ENCODE measurements at places on chromosomes 4 and X.
A peak's percentile ranks its signal among the peaks of the same experiment; 100 is the strongest.

- no peak for DNase-seq
Observed at GRCh38 chrX:123698979-123699520, 33.8 kb downstream of the THOC2 start.

DNA sequence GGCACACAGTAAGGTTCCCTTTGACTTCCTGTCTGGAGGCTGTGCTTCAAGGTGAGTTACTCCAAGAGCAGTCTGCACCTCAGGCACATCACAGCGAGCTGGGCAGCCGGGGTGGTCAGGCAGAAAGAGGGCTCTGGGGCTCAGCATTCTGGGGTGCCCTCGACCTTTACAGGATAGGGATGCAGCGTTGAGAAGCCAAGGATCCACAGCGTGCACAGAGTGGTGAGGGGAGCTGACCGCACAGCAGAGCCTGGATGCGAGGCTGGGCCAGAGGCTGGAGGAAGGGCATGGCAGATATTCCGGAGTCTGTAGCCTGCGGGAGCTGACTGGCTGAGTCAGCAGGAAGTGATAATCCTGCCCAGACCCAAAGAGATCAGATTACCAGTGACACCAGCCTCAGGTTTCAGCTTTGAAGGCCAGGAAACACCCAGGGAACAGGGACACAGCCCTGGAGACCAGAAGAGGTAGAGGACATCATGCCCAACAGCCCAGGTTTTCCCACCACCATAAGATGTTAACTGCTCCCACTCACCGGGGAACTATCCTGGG lies 38.4 kb upstream of the PDLIM3 start:
- peak; percentile 59 for DNase-seq

DNA sequence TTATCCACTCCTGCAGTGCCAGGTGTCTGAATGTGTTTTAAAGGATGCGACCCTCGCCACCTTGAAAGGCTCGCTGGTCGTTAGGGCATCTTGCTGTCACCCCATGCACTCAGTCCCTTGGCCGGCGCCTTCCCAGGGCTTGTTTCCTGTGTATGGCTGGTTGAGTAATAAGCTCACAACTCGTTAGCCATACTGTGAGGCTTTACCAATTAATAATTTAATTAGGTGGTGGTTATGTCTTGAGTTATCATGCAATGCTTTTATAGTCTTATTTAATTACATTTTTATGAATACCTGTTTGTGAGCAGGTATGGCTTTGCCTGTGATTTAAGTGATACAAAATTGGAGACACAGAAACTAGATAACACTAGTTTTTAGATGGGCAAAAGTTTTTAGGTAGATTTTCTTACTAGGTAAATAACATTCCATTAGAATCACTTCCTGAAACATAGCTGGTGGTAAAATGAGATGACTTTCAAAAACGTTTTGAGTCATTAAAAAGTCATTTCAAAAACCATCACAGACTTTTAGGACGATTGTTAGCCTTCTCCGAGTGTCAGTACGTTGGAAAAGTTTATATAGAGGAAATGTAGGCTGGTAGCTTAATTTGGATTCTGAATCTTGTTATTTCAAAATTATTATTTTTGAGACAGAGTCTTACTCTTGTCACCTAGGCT lies 18.2 kb downstream of the PTTG2 start:
- DNase-seq = no peak

DNA sequence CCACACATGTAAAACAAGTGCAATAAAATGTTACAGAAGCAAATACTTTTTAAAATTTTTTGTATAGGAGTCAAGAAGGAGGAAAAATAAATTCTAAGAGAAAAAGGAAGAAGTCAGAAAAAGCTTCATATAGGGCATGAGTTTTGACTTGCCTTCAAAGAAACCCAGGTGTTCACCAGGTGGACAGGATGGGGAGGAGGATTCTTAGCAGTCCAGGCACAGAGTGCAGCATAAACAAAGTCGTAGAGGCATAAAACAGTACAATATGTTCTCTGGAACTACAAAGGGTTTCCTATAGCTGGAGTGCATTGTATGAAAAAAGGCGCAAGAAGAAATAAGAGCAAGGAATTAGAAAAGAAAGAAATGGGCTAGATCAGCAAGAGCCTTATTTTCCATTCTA lies 1.9 kb upstream of the SCFD2 start:
- DNase-seq = no peak

GRCh38 chr4:6826781-6827508 lies 44.4 kb downstream of the KIAA0232 start:
- DNase-seq = no peak

DNA sequence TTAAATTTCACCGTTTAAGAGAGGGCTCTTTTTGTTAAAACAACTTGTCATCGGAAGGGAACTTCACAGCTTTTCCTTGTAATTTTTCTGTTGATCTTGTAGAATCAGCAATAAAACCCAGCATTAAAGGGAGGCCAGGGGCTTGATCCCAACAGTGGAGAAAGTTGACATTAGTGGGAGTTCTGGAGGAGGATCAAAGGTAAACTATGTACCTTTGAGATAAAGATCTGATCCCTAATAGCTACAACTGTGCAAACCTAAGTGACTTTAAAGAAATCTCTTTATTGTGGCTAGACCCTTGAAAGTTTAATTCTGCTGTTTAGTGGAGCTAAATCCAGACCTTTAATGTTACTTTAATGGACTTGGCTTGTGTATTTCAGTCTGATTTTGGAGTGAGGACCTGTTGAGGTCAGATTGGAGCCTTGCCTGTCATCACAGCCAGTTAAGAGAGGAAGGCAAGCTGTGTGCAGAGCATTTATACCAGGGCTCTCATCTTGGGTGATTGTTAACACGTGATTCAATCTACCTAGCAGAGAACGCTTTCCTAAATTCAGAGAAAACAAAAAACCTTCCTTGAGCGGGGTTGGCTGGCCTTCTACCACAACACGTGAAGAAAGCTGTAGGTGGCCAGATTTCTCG lies 1.7 kb downstream of the DOCK11 start:
- DNase-seq = no peak

DNA sequence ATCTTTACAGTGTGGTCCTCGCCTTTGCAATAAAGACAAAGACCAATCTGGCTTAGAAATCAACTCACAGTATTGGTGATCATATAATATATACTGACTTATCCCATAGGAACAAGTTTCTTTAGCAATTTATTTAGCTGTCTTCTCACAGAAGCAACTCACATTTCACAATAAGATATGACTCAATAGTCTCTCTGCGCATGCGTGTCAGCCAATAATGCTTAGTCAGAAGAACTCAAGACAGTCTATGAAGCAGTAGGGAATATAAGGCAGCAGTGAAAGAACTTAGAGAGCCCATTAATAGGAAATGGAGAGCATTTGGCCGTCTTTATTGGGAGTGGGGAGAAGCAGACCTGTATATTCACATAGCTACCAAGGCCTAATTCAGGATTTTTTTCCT lies 216.7 kb downstream of the IL13RA2 start:
- DNase-seq = no peak

DNA sequence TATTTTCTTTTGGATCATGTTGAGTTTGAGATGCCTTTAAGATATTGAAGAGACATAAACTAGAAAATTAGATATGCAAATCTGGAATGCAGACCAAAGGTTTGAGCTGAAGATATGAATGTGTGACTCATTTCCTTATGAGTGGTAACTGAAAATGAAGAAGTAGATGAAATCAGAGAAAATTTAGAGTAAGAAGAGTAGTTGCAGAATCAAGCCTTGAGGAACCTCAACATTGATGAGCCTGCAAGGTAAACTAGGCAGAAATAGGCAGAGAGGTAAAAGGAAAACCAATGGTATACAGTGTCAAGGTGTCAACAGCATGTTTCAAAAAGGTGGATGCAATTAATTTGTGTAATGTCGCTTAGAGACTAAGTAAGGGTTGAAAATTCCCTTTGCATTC lies 142.8 kb downstream of the MOSPD2 start:
- no peak for DNase-seq

GRCh38 chr4:174192943-174193342 lies 90.5 kb downstream of the FBXO8 start:
- no peak for DNase-seq

DNA sequence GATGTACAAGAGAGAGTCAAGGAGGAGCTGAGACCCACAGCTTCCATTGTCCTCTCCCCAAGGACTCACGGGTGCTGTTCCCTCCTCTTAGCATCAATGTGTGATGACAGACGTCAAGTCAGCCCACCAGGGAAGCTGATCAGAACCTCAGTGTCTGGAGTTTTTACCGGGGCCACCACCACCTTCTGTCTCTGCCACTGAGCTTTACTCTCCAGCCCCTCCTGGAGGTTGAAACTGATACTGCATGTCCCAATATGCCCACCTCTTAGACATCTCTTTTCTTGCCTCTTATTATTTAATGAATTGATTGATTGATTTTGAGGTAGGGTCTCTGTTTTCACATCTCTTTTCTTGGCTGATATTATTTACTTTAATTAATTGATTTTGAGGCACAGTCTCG lies 10.3 kb upstream of the AKAP17A start:
- peak; percentile 50 for DNase-seq

- DNase-seq = peak; percentile 1
Observed at GRCh38 chrX:19912-20571, 261.1 kb upstream of the PLCXD1 start.

- DNase-seq = no peak
Observed at GRCh38 chrX:43940816-43941474, 32.2 kb downstream of the NDP start.

- peak; percentile 78 for DNase-seq
Observed at GRCh38 chrX:12949927-12950656, 24.8 kb upstream of the TMSB4X start.

DNA sequence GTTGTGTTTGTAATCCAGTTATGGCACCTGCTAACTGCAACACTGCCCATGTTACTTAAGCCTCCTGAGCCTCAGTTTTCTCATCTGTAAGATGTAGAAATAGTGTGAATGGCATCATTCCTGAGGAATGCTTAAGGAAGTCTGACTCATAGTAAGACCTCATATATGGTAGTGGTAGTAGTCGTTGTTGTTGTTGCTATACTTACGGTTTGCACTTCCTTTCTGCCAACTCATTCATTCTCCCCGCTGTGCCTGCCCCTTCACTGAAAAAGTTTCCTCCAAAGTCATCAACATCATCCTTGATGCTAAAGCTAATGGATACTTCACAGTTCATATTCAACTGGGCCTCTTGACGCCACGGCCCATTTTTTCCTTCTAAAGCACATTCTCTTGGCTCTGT lies 54.2 kb upstream of the SPANXN3 start:
- DNase-seq = no peak

DNA sequence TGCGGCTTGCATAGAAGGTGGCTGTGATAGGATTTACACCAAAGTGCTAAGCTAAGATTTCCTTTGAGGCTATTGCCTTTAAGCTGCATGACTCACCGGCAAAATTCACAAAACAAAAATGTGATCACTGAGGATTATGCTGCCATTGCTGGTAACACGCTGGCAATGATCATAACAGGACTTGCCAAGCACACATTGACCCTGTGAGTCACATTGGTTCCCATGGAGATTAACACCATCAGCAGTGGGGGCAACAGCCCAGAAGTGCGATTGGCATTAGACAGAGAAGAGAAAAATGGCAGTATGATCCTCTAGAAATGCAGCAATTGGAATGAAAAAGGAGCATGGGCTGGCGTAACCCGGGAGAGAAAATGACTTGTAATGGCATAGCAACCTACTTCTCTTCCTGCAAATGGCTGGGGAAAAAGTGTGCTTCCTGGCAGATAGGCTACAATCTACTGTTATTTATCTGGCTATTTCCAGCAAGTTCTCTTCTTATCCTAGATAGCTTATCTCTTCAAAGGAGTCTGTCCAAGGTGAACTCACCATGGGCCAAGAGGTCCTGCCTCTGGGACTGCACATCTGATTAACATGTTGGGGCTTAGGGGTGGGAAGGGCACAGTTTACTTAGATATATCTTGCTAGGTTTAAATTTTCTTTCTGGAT lies 314.2 kb upstream of the IGFBP7 start:
- DNase-seq = no peak

DNA sequence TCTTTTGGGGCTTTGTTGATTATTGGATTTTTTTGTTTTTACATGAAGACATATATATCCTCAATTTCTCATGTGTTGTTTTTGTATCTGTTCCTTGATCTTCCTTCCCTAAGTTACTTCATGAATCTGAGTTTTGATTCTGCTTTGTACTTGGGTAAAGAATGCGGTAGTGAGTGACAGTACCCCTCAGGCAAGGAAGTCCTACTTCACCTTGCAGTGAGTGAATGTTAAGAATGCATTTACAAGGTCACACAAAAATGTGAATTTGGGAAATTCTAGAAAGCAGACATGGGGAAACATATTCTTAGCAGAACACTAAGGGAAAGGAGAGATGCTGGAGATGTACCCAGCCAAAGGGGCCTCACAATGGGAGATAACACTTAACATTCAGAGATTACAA lies 373.1 kb upstream of the LCORL start:
- DNase-seq = no peak

DNA sequence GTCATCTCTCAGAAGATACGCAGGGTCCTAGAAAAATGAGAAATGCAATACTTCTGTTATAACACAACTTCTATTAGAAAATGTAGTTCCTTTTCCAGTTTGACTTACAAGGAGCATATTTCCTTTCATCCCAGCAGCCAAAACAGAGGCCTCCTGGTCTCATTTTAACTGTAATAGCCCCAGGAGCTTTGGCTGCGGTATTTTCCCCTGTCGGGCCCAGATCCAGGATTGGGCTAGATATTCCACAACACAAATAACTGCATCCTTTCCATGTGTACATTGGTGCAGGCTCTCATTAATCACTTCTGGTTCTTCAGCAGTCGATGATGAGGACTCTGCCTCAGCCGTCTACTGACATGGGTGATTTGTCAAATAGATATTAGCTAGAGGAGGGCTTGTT lies 166.1 kb downstream of the TENM3 start:
- DNase-seq = no peak

- DNase-seq = no peak
Observed at GRCh38 chrX:23525531-23525930, 141.8 kb upstream of the PRDX4 start.

DNA sequence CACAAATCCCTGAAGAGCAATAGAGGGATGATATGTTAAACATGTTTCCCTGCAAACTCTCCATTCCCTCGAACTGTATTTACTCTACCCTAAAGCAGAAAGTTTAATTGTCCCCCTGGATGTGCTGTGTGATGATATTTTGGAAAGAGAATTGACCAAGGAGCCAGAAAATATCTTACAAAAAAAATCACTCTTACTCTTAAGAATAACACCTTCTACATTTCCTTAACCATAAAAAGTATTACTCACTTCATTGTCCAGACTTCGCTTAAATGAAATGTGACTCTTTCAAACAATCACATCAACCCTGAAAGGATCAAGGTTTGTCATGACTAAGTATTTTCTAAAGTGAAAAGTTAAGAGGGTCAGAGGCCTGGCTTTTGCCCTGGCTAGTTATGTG lies 49.0 kb upstream of the EGFL6 start:
- DNase-seq = no peak

- no peak for DNase-seq
Observed at GRCh38 chr4:69849969-69850368, 10.0 kb downstream of the SULT1E1 start.

- no peak for DNase-seq
Observed at GRCh38 chr4:138659812-138660316, 355.7 kb upstream of the NOCT start.

All from foreskin melanocyte (primary cell).